ENCODE measurements at places on chromosomes 12 and 14.

DNA sequence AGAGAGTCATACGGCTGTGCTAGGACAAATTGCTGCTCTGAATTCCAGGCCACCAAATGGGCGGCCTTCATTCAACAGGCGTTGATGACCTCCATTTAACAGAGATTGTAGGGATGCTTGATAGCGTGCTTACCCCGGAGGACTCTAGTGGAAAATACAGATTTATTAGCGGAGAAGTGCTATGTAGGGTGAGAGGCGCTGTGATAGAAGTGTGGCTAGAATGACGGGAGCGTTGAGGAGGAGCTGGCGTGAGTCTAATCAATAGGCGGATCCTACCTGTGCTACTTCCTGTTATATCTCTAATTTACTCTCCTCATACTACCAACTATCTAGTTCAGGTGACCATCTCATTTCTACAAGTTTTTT is 668 bp downstream of the MRPS35 start:
- no peak for DNase-seq

- no peak for DNase-seq
Observed at GRCh38 chr14:34449819-34450541, 12.1 kb downstream of the SPTSSA start.

DNA sequence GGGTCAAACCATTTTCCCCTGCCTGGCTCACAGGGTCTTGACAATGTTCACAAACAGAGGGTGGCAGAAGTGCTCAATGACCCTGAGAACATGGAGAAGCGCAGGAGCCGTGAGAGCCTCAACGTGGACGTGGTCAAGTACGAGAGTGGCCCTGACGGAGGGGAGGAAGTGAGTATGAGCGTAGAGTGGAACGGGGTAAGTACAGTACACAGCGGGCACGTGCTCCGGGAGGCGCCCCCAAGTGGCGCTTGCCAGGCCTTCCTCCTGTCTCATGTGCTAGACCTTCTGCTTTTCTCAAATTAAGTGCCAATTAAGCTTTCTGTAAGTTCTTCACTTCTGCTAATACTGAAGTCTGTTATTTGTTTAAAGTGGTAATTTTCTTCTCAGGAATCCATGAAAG is 35.9 kb downstream of the XRCC3 start:
- DNase-seq, result no peak

DNA sequence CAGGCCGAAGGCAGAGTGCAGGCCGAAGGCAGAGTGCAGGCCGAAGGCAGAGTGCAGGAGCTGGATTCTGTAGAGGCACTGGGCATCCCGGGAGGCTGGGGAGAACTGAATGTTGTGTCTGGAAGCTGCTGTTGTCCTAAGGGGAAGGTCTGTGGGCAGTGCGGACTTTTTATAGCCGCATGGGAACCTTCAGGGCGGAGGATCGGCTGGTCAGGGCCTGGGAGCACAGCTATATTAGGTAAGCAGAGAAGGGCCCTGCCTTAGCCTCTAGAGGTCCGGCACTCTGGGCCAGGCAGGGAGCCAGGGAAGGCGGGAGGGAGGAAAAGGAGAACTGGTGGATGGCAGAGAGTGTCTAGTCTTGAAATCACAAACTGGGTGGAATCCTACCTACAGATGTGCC is 14.2 kb downstream of the CABP1 start:
- no peak for DNase-seq

All from activated effector memory CD4-positive, alpha-beta T cell treated with anti-CD3 and anti-CD28 coated beads, Interleukin-2, amount 50 U/mL, for 16 hours (primary cell).